ENCODE measurements at places on chromosomes 13 and 19.

DNA sequence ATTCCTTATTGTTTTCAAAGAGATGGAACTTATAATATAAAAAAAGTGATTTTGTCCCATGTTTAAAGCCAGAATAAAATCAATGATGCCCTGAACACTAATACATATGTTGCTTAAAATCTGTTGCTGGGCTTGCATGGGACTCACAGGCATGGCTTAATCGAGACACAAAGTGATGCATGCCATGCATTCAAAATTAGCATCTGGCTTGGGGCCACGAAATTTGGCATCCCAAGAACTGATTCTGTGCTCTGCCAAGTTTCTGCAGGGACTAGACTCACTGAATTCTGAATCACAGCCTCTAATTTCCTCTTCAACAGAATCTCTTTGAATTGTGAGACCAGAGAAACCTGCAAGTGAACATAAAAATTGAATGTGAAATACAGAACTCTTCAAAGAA, 109.2 kb downstream of the PCDH17 start:
- no peak for DNase-seq

GRCh38 chr19:6292006-6292405, 12.2 kb upstream of the MLLT1 start:
- no peak for DNase-seq

GRCh38 chr13:111115965-111116521, 933 bp downstream of the ARHGEF7 start:
- DNase-seq = peak; percentile 91

DNA sequence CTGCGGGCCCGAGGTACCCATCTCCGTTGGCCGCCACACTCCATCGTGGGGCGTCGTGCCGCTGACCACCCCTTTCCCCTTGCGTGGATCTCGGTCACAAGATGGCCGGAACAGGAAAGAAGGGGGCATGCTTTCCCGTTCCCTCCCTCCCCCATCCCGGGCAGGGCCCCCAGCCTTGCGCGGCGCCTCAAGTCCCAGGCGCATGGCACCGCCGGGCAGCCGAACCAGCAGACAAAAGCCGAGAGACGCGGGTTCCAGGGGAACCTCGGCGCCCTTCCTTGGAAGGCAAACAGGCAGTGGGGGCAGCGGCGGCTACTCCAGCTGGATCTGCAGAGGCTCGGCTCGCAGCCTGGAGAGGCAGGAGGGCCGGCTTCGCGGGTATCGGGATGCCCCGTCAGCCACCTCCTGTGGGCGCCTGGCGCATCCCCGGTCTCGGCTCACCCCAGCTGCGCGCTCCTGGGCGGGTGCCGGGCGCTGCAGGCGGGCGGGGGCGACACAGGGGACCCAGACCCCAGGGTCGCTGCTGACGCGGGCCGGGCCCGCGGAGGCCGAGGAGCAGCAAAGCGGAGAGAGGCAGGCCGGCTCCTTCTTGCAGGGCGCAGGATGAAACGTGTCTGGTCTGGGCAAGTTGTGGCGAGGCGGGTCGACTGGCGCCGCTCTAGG, 439 bp downstream of the DZIP1 start:
- peak; percentile 57 for DNase-seq

- DNase-seq = peak; percentile 19
Observed at GRCh38 chr13:76884186-76884906, 1.9 kb downstream of the KCTD12 start.

DNA sequence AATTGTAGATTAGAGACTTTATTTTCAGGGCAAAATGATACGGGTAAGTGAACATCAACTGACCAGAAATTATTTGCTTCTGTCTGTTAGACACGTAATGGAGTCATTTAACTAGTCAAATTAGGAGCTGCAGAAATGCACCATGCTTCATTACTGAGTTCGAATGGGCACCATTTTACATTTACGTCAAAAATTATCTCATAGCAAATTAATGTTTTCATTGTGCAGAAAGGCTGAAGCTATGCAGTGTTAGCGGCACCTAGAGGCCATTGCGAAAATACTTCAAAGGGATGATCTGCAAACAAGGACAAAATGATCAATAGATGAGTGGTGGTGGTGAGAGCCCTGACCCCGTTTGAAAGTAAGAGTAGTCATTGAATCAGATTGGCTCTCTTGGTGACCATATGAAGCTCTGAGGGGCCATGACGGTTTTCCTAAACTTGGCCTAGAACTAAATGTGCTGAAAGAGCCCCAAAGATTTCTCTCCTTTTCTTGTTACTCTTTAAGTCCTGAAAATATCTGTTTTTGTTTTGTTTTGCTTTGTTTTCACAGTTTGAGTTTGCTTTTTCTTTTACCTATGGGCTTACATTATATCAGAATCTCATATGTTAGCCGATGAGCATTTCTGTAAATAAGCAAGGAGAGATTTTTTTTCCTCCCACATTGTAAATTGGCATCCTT, 277.9 kb downstream of the ZNF536 start:
- DNase-seq = peak; percentile 45

GRCh38 chr13:75402787-75403186, 79.2 kb downstream of the TBC1D4 start:
- no peak for DNase-seq

DNA sequence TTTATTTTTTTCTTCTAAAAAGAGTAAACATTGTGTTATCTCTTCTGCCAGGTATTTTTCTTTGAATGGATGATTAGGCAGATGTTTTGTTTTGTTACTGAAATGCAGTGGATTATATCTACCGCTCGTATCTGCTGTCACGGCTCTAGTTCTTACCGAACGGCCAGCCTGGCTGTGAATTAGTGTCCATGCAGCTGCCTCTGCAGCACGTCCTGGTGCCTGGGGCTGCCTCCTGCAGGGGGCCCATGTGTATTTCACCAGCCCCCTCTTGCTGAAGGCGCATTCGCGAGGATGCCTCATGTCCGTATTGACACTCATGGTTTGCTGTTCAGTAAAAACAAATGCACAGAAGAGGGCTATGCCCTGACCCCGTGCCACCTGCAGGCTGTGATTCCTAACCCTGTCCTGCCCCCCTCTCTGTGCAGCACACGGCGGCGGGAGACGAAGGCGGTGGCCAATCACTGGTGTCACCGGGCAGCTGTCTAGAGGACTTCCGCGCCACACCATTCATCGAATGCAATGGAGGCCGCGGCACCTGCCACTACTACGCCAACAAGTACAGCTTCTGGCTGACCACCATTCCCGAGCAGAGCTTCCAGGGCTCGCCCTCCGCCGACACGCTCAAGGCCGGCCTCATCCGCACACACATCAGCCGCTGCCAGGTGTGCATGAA, 49.9 kb downstream of the RAB20 start:
- no peak for DNase-seq

- DNase-seq = no peak
Observed at GRCh38 chr19:17455308-17456123, 5.2 kb downstream of the NXNL1 start.

GRCh38 chr19:15114153-15114540, 6.9 kb downstream of the SYDE1 start:
- peak; percentile 69 for DNase-seq

- DNase-seq = peak; percentile 29
Observed at GRCh38 chr13:26558074-26558805, 757 bp downstream of the WASF3 start.

- peak; percentile 14 for DNase-seq
Observed at GRCh38 chr13:84038001-84038400, 155.7 kb upstream of the SLITRK1 start.

GRCh38 chr13:59126474-59126873, 1037.3 kb downstream of the DIAPH3 start:
- no peak for DNase-seq

DNA sequence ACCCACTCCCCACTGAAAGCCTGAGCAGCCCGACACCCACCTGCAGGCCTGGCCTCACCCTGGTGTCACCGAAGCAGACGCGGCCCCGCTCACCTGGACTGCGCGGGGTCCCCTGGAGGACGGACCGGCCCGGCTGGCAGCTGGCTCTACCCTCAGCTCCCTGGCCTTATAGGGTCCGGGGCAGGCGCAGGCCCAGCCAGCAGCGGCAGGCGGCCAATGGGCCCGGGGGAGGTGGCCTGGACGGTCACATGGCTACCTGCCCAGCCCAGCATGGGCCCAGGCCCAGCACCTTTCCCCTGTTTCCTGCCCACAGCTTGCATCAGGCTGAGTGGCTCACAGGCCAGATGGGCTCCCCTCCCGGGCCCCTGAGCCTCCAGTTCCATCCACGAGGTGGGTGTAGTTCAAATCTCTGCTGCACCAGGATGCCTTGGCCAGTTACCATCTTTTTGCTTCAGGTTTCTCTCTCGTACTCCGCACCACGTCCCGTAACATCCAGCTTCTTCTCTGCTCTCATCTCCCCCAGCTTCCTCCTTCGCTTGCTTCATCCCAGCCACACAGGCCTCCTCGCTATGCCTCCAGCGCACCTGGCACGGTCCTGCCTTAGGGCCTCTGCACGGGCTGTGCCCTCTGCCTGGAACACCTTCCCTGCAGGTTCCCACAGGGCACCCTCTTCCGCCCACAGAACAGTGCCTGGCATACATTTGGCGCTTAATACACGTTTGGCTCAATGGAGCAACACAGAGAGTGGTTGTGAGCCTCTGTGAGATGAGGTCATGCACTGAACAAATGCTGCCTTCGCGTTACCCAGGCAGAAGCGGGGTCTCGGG, at the start of gene PLIN4:
Gene PLIN4, minus strand, starts transcription at position 142 of the 827 bp plus-strand sequence. CDS start 214 bp downstream, outside the sequence.
- no peak for DNase-seq

- peak; percentile 79 for DNase-seq
Observed at GRCh38 chr19:53394522-53394973, 401 bp upstream of the ZNF765 start.

DNA sequence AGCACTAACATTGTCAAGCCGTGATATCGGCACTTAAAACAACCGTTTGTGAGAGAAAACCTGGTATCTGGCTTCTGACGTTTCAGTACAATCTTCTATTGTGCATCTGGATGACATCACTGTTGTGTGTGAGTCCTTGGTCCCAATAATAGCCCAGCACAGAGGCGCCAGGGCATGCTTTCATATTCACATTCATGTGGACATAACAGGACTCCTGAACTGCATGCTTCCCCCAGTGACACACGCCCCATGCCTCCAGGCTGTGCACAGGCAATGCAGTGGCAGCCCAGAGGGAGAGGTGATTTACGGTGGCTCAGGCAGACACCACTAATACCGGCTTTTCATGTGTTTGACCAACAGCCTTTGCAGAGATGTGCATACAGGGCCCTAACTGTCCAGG, 58.1 kb downstream of the MRPL57 start:
- DNase-seq = peak; percentile 69

DNA sequence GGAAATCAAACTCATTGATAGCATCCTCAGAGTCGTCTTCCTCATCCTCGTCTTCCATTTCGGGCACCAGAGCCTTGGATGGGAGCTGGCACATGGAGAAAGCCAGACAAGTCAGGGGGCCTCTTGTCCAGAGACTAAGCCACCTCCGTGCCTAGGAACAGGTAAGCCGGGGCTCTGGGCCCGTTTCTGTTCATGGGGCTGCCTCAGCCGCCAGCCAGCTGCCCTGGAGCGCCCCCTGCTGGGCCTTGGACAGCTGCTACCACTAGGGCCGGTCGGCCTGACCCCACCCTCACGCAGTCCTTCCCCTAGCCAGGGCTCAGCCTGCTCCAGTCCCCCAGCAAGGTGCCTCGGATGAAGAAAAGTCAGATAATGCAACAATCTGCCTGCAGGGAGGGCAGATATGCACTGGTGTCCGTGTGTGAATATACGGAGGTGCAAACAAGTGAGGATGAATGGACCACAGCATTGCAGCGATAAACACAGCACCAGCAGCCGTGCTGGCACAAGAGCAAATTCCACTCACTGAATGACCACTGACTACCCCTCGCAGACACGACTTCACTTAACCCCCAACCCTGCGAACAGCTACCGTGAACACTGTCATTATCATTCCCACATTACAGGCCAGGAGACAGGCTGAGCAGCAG, 11.9 kb upstream of the PRKD2 start:
- DNase-seq = peak; percentile 61

GRCh38 chr13:113589251-113589960, 4.9 kb downstream of the TFDP1 start:
- no peak for DNase-seq

DNA sequence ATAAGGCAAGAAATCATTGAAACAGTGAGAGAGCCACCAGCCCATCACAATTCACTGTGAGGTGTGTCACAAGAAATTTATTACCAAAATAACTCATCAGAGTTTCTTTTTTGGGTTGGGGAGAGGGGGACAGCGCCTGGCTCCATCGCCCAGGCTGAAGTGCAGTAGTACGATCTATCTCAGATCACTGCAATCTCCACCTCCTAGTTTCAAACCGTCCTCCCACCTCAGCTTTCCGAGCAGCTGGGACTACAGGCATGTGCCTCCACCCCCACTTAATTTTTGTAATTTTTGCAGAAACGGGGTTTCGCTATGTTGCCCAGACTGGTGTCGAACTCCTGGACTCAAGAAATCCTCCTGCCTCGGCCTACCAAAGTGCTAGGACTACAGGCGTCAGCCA, 3.6 kb downstream of the IFNL1 start:
- no peak for DNase-seq

DNA sequence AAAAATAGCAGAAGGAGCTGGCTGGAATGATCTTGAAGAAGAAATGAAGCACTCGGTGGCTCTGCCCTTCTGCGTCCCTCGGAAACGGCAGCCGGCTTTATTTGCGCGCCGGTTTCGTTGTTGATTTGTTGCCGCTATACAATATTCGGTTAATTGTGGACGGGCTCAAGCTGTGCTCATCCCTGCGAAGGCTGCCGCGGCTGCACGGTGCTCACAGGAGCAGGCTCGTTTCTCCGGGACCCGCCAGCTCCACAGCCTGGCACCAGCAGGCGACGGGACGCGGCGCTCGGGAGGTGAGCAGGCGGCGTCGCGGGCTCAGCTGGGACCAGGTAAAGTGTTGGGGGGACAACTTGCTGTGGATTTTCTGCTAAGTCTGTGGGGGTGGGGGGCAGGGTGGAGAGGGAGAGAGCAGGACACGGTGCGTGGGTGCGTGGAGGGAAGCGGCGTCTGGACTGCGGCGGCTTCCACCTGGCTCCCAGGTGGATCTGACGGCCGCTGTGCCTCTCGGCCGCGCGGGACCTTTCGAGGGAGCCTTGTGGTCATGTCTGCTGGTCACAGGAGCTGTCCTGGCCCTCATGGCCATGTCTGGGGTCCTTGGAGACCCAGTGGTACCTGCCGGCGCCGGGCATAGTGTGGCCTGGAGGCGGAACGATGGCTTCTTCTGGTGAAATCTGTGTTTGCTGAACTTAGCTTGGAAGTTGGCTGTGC, 90.9 kb downstream of the TEX29 start:
- DNase-seq = no peak

DNA sequence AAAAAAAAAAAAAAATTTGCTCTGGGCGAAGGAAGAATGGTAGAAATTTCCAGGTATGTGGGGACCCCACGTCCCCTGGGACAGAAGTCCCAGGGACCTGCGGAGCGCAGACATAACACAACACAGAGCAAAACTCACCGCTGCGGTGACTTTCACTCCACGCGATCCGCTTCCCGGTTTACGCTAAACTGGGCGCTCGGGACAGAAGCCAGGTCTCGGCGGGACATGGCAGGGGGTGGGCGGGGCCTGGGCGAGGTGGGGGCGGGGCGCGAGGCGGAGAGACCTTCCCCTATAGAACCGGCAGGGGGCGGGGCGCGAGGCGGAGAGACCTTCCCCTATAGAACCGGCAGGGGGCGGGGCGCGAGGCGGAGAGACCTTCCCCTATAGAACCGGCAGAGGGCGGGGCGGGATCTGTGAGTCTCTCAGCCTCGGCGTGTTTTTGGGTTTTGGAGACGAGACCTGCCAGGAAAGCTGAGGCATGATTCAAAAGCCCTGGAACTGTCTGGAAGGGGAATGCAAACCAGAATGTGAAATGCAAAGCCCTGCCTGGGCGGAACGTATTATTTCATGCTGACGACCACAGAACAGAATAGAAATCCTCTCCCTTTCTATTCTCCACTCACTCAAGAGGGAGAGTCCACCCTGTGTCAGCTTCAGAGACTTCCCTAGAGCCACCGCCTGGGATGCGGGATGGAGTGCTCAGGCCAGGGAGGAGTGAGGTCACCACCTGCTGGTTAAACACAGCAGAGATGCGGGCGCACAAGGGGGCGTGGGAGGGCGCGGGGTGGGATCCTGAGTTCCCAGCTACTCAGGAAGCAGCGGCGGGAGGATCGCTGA, 20.2 kb upstream of the ERVV-1 start:
- DNase-seq = peak; percentile 77
